ENCODE measurements at places on chromosomes 12 and 14.

GRCh38 chr12:89087149-89087825, 265.0 kb downstream of the DUSP6 start:
- DNase-seq, result no peak

DNA sequence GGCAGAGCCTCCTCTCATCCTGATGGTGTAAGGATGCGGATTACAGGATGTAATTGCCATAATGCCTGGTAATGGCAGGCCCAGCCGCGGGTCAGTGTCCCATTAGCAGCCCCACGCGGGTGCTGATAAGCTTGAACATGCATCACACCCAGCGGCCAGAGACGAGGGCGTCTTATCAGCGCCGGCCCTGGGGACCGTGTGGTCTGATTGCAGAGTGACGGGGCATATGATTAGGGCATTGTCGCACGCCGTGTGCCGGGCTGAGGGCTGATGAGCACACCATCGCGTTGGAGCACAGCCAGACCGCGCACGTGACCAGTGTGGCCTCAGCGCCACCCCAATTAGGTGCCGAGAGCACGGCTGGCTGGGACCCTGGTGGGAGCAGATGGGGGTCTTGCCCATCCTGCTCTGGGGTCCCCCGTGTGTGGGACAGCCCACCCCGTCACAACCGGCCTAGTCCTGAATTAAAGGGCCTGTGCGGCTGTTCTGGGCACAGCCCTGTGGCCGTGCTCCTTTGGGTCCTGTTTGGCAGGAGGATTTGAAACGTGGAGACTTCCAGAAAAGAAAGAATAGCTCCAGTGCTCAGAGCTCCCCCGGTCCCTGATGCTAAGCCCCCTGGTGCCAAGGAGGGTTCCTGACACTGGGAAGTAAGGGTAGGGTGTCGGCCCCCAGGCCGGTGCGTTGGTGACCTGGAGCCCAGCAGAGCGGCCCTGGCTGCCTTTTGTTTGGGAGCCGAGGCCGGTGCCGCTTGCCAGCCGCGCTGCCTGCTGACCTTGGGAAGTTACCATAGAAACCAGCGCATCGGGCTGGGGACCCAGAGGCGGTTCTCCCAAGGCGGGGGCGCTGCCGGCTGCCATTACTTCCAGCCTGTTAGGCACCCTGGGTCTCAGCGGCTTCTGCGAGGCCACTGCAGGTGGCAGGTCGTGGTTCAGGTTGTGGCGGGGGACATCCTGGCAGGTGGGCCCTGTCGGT, 20.7 kb downstream of the KIF26A start:
- no peak for DNase-seq

- no peak for DNase-seq
These were observed 246.8 kb upstream of the DAAM1 start for GRCh38 chr14:58941629-58942028.

GRCh38 chr12:43758247-43758727, 303 bp downstream of the PUS7L start:
- no peak for DNase-seq

GRCh38 chr12:80716696-80717469, at the start of gene MYF5:
MYF5 (plus strand) TSS chr12:80716912; CDS start chr12:80717064, 152 bp downstream.
- no peak for DNase-seq

Data from stimulated activated CD4-positive, alpha-beta T cell treated with anti-CD3 and anti-CD28 coated beads, Interleukin-1b, Interleukin-23, amount 100 ng/mL, for 1 hour (primary cell).